Activated CD8-positive, alpha-beta memory T cell treated with anti-CD3 and anti-CD28 coated beads for 48 hours (primary cell): ENCODE measurements at places on chromosomes 5 and 9.

DNA sequence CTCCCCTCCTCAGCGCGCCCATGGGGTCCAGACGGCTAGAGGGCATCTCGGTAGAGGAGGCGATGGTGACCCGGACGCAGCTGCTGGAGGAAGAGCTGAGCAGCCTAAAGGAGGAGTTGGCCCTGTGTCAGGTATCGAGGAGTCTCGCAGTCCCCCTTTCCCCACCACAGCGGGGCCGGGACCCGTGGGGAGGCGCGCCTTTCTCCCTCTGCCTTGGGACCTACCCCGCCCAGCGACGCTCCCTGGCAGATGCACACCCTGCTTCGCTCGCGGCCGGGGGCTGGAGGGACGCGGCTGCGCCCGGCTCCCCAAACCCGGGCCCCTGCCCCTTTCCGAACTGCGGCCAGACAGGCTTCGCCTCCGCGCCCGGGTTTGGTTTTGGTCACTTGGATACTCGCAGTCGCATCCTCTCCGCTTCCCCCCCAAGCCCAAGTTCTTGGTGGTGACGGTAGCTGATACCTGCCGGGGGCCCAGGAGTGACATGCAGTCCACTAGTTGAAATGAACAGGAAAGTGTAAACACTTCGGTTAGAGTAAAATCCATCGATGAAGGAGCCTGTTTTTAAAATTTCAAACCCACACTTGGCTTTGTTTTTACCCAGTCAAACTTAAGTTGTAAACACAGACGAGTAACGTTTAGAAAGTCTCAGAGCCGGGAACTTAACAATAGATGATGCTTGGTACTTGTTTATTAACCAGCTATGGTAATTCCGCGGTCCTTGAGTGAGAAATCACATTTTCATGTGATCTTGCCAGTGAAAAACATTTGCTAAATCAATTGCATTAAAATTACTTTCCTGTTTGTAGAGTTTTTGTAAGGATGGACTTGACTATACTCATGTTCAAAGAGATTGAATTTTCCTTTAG lies 688 bp downstream of the CNTLN start:
- no peak for DNase-seq

DNA sequence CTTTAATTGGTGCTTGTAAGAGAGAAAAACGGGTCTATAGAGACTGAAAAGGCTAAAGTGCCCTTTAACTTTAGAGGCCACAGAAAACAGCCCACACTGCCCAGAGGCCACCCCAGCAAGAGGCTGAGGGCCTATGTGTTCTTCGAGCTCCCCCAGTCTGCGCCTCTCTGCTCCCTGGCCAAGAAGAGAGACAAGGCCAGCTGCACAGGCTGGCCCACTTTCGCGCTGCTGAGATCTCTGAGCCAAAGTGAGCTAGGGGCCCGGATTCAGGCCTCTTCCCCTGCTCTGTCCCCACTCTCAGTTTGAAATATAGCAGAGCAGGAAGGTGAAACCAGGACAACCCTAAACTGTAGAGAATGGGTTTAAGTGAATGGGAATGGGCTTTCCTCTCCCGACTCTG lies 132.0 kb upstream of the TRIM32 start:
- no peak for DNase-seq

DNA sequence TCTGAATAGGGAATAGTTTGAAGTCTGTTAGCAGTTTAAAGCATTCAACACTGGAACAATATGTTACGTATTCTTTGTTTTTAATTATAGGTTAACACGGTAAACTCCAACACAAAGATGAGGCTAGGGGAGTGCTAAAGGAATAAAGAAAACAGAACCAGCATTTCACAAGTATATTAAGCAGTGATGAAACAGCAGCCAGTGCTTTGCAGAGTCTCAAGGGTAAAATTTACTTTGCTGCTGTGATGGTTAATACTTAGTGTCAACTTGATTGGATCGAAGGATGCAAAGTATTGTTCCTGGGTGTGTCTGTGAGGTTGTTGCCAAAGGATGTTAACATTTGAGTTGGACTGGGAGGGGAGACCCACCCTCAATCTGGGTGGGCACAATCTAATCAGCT lies 30.0 kb upstream of the GSN start:
- DNase-seq: no peak

- DNase-seq: no peak
Observed at GRCh38 chr9:125861405-125862058, 114.4 kb downstream of the PBX3 start.

GRCh38 chr5:73743161-73743560 lies 117.2 kb downstream of the ARHGEF28 start:
- DNase-seq: no peak

GRCh38 chr9:109205526-109205925 lies 38.5 kb upstream of the FRRS1L start:
- no peak for DNase-seq

DNA sequence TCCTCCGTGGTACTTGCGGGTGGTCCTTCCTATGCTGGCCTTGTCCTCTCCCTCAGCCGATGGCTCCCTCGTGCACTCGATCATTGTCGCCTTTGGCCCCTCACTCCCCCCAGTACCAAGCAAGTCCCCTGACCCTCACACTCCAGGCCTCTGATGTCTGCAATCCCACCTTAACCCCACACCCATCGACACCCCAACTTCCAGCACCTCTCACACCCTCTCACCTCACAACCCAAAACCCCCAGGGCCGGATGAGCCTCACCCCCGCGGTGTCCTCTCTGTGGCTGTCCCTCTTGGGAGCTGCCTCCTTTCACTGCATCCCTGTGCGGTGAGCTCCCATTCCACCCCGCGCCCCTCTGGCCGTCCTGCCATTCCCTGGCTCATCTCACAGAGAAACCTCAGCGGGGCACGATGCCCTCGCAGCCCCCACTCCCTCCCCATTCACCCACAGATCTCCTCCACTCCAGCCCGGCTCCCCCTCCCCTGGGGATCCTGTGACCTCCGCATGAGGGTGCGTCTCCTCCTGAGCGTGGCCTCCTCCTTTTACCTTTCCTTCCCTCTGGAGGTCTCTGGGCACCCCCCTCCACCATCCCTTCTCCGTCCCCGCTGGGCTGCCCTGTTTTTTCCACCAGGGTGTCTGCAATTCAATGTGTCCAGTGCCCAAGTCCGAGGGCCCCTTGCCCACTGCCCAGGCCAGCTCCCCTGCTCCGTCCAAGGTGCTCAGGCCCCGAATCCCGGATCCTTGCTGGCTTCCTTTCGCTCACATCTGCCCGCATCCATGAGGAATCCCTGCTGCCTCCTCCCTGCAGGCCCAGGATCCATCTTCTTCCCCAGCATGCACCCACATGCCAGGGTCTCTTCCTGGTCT lies 15.8 kb upstream of the RNU6ATAC start:
- no peak for DNase-seq

DNA sequence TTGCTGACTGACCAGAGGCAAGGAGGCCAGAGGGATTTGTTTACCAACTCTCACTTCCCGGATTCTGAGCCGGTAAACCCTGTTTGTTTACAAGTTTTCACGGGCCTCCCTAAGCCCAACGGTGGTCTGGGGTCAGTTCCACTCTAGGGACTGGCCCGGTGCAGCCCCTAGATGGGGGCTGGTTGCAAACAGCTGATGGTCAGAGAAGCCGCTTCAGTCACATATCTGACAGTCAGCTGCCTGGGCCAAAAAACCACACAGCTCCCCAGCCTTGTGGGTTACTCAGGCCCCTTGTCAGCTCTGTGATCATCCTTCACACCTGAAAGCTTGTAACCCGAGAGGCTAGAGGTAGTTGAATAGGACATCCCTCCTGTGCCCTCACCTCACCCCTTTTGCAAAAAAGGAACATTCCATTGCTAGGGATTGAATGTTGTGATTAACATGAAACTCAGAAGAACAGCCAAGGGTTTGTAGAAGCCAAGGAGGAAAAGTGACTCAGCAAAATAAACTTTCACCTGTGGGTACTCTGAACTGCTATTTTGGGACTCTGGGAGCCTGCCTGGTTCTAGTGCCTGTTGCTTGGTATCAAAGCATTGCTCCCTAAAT lies 40.4 kb downstream of the SAR1B start:
- no peak for DNase-seq

DNA sequence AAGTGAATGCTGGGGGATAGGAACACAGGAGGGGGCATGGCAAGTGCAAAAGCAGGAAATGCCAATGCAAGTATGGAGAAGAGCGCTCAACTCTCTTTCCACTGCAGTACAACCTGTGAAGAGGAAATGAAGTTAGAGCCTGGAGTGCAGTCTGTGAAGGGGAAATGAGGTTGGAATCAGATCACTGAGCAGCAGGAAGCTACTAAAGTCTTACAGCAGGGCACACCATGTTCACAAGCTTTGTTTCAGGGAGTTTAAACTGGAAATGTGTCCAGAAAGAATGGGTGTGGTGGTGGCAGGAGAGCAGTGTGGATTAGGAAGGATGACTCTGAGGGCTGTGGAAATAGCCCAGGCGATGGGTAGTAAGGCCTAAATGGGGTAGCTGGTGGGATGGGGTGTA lies 15.4 kb downstream of the ARHGEF37 start:
- no peak for DNase-seq

DNA sequence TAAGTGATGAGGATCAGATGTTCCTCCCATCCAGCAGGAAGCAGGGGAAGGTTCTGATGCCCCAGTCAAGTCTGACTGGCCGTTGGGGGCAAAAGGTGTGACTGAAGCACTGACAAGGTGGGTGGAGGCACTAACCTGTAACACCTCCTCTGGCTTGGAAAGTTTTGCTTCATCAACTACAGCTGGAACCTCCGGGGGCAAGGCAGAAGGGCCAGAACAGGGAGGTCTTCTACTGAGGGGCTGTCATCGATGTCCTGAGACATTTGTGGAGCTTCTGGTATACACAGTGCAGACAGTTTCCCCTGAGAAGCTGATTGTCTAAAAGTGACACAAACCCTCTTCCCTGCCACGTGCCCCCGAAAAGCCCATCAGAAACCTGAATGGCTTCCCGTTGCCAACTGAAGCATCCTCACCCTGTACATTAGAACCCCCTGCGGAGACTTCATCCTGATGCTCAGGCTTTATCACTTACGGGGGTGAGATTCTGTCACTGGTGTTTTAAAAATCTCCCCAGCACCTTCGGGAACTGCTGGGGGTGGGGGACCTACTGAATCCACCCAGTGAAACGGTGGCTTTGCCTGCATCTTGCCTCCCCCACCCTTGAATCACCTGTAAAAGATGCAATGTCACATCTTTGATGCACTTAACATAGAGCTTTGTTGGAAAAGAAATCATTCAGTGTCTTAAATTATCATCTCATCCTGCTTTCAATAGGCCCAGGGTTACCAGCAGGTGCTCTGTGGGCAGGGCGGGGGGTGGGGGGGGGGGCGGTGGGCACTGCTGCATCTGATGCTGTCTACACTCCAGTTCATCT lies 24.6 kb downstream of the TRAF1 start:
- DNase-seq: no peak

DNA sequence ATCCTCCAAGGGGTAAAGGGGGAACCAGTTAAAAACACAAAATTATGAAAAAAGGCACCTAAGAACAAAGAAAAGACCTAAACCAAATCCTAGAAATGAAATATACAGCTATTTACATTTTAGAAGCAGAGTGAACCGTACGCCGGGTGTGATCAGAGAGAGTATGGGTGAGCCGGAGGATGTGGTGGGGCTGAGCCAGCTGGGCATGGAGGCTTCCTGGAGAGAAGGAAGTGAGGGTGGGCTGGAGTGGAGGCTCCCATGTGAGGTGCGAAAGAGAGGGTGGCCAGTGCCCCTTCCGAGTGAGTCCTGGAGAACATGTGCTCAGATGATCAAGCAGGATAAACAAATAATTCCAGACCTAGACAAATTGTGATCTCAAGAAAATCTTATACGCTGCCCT lies 111.6 kb downstream of the CACNA1B start:
- DNase-seq: no peak

GRCh38 chr5:61801174-61801573 lies 469.1 kb downstream of the ZSWIM6 start:
- DNase-seq: no peak

- DNase-seq: no peak
Observed at GRCh38 chr5:172832383-172833315, 1.4 kb upstream of the ERGIC1 start.

GRCh38 chr5:57232293-57233033 lies 58.6 kb downstream of the GPBP1 start:
- no peak for DNase-seq

DNA sequence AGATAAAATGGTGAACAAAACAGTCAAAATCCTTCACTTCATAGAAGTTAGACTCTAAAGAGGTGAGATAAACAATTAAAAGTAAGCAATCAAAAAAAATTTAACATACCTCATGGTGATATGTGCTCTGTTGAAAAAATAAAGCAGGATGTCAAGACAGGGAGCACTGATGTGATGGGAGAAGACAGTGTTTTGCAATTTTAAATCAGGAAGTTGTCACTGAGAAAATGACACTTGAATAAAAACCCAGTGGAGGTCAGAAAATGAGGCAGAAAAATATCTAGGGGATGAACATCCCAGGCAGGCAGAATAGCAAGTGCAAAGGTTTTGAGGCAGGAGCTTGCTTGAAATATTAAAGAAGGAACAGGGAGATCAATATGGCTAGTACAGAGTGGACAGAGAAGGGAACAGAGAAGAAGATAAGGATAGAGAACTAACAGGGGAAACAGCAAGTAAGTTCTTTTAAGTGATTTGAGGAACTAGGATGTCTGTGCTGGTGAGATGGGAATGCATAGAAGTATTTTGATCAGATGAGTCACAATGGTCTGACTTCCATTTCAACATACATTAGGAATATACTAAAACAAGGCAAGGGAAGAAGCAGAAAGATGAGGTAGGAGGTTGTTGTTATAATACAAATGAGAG lies 130.4 kb downstream of the CHSY3 start:
- DNase-seq: no peak

DNA sequence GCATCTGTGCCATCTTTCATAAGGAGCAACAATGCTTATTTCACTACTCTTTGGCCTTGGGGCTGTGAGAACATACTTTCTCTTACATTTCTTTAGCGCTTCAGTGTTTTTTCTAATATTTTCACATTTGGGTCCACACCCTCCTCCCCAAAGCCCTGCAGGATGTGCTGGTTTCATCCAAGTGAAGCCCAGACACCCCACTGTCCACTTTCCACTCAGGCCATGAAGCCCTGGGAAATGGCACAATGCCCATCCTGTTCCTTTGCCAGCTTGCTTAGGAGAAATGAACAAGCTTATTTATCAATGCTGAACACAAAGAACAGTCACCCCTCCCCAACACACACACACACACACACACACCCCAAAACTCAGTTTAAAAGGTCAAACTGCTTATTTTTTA lies 17.3 kb upstream of the TMOD1 start:
- no peak for DNase-seq

- DNase-seq: no peak
Observed at GRCh38 chr5:110356677-110357076, 369.8 kb downstream of the TMEM232 start.

- no peak for DNase-seq
Observed at GRCh38 chr5:127029581-127030258, 638 bp downstream of the MARCHF3 start.

GRCh38 chr5:66247176-66247960 lies 103.3 kb downstream of the SREK1 start:
- DNase-seq: no peak
